ENCODE measurements at places on chromosomes 1 and 21. TPM values are rescaled to one million over a fixed set of nuclear protein-coding genes. Genes with fewer than 3 reads are reported as not detected.

The RPTN gene
- total RNA-seq: not detected

The SNAPIN gene
- total RNA-seq: 56.5 TPM

The HES2 gene
- 3.1 TPM for total RNA-seq

The CLK2 gene
- total RNA-seq: 31.1 TPM

The CHI3L2 gene
- total RNA-seq: 0.40 TPM

The LCE2B gene
- not detected for total RNA-seq

The YRDC gene
- 19.7 TPM for total RNA-seq

The FALEC gene
- not detected for total RNA-seq

The MXRA8 gene
- 0.20 TPM for total RNA-seq

The MARK1 gene
- total RNA-seq: 0.06 TPM

The CATSPERE gene
- total RNA-seq: not detected

The GUCA2A gene
- not detected for total RNA-seq

The CNKSR1 gene
- total RNA-seq: 0.24 TPM

The RAB42 gene
- total RNA-seq: 2.1 TPM

The GSTM4 gene
- 9.5 TPM for total RNA-seq

The TAL1 gene
- not detected for total RNA-seq

The ASCL5 gene
- total RNA-seq: not detected

The TMIGD3 gene
- not detected for total RNA-seq

The BRINP2 gene
- 0.11 TPM for total RNA-seq

The RHOU gene
- 6.1 TPM for total RNA-seq

The ADIPOR1 gene
- total RNA-seq: 65.9 TPM

The DNAI4 gene
- 0.74 TPM for total RNA-seq

The HENMT1 gene
- total RNA-seq: 4.5 TPM

The LEPROT gene
- 42.0 TPM for total RNA-seq

The TXNIP gene
- 0.26 TPM for total RNA-seq

The FAM167B gene
- total RNA-seq: 0.84 TPM

The DNASE2B gene
- not detected for total RNA-seq

The TRAF3IP3 gene
- not detected for total RNA-seq

The LRRC53 gene
- total RNA-seq: not detected

The PTPRF gene
- 120 TPM for total RNA-seq

The WNT3A gene
- total RNA-seq: 0.05 TPM

The ADAMTSL4 gene
- 3.4 TPM for total RNA-seq

The AADACL3 gene
- total RNA-seq: not detected

The LIPI gene
- total RNA-seq: not detected

The DDR2 gene
- total RNA-seq: 0.38 TPM

The TRIM17 gene
- total RNA-seq: not detected

The TNNI3K gene
- total RNA-seq: not detected

The APCS gene
- total RNA-seq: not detected

The PGLYRP3 gene
- not detected for total RNA-seq

The COA7 gene
- total RNA-seq: 25.1 TPM

The ADAM30 gene
- total RNA-seq: not detected

The C2CD4D gene
- not detected for total RNA-seq

The CASZ1 gene
- 2.1 TPM for total RNA-seq

The PRAMEF25 gene
- not detected for total RNA-seq

The CAPZB gene
- total RNA-seq: 229 TPM

The EMC1 gene
- 27.4 TPM for total RNA-seq

The SORT1 gene
- 4.4 TPM for total RNA-seq

The OLIG2 gene
- total RNA-seq: not detected

The BSDC1 gene
- 21.8 TPM for total RNA-seq

The FTCD gene
- 0.08 TPM for total RNA-seq

The FMOD gene
- total RNA-seq: 0.09 TPM

The ZFP69B gene
- 1.5 TPM for total RNA-seq

The ADGRL2 gene
- 15.3 TPM for total RNA-seq
